ENCODE measurements at places on chromosomes 5 and 9.

DNA sequence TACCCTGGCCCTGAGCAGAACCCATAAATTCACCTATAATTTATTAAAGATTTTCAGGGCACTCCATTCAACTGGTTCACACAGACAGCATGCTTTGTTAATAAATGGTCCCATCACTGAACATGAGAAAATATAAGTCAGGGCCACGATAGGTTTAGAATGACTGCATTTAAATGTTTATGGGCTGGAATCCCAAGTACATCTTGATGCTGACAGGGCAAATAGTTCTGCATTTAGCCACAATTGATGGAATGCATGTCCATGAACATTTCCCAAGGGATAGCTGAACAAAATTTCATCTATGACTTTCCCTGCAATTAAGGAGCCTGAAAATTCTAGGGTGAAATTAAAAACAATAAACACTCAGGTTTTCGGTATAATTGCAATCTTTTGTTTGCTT, 124.5 kb downstream of the CAAP1 start:
- DNase-seq: no peak

- DNase-seq: no peak
Observed at GRCh38 chr5:175697846-175698245, 40.0 kb downstream of the HRH2 start.

- no peak for DNase-seq
Observed at GRCh38 chr5:84228266-84228665, 156.4 kb downstream of the EDIL3 start.

DNA sequence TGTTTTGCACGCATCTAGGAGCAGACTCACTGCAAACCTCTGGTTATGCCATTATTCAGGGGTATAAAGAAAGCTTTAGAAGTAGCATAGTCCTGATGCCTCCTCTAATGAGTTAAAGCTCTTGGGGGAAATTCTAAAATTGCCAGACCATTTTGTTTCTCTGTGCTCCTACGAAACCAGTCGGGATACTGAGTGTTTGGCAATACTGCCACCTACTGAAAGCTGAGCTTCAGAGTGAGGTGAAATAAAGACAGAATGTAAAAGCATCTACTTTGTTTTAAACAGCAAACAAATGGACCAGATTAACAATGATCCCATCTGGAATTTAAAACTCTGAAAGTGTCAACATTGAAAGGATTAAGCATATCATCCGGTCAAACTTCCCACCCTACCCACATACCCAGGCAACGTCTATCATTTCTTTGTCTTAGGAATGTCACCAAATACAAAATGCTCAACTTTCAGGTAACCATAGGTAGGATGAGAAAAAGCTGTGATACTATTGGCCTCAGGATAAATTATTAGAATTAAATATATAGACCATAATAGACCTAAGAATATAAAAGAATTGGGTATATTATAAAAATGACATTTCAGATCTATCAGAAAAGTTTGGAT, 77.8 kb upstream of the SHISAL2B start:
- DNase-seq: no peak

DNA sequence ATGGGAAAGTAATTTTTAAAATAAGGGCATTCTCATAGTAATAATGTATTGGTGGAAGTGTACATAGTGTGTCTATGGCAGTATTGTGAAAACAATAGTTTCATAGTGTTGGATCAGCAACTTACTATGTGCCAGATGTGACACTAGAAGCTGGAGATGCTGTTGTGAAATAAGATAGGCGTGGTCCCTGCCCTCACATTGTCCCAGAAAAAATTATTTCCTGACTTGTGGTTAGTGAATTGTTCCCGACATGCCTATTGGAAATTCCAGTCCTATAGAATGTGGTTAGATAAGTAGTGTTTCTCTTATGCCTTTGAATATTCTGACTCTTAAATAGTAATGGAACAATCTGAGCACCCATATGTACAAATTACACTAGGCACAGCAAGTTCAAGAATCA, 55.3 kb upstream of the MTAP start:
- DNase-seq: no peak

GRCh38 chr5:127351418-127351817, 60.8 kb downstream of the MEGF10 start:
- no peak for DNase-seq

GRCh38 chr5:132772291-132773070, 4.6 kb downstream of the SEPTIN8 start:
- DNase-seq: no peak

DNA sequence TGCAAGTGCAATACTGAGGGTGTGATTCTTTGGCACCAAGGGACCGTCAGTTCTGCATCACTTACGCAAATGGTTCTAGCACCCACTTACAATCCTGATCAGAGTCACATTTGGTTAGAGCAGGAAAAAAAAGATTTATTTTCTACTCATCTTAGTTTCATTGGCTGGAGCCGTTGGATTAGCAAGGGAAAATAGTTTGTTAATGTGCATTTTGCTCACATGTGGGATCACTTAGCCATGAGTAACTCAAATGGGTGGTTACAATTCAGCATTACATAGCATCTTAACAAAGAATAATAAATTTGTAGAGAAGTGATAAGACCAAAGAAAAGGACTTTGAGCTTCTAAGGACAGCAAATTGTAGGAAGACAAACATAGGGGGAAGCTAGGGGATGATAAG, 216.9 kb downstream of the AUH start:
- DNase-seq: no peak

DNA sequence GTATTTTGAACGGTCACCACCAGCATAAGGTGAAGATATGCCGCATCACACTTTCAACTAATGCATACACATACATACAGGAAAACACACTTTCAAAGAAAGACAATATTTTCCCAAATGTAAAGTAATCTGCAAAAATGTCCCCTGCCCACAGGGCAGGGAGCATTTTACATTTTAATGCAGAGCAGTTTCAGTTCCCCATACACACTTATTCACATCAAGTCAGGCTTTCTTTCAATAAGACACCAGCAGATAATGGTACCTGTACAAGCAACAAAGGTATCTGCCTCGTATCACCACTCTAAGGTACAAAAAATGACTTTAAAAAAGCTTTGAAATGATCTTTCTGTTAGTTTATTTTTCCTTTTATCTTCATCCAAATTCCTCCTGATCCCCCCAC, 247.1 kb upstream of the CCNG1 start:
- no peak for DNase-seq

DNA sequence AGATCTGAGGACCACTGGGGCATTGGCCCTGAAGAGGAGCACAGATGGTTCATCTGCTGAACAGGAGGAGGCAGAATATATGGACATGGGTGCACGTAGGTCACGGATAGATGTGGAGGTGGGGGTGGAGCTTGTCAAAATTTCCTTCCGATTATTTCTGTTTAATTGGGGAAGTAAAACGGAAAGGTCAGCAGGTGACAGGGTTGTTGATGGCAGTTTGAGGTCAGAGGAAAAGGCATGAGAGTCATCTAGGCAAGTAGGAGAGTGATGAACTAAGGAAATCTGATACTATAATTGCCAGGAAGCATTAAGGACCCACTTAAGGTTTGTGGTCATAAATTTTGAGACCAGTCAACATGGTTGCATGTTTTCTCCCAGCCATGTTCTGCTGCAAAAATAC, 8.4 kb upstream of the FAM81B start:
- DNase-seq: no peak

DNA sequence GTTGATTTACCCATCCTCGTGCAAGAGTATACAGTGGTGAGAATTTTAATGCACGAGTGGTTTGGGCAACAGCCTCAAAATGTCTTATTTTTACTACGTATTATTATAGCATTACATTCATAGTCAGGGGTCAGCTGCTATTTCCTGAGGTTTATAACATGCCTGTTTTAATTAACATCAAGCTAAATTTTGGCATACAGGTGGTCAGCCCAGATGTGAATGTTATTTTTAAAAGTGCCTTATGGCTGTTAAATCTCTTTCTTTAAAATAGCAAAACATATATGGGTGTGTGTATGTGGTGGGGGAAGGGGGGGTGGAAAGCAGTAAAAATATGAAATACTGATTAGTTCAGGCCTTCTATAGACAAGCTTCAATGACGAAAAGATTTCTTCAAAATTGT, 424.5 kb upstream of the CLINT1 start:
- DNase-seq: no peak

DNA sequence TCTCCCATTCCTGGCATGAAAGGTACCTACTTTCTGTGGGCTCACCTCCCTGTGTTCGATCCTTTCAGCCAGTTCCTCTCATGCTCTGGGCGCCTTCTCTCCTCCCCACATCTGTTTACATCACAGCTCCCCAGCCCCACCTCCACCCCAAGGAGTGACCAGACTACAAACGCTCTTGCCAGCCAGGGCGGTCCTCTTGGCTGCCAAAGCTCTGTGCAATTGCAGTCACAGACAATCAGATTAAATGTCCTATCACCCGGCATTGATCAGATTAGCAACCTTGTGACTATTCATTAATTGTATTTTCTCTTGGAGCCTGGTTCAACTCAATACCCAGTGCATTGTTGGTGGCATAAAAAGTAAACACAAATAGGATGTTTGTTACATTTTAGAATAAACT, 211.2 kb upstream of the TBCA start:
- DNase-seq: no peak

DNA sequence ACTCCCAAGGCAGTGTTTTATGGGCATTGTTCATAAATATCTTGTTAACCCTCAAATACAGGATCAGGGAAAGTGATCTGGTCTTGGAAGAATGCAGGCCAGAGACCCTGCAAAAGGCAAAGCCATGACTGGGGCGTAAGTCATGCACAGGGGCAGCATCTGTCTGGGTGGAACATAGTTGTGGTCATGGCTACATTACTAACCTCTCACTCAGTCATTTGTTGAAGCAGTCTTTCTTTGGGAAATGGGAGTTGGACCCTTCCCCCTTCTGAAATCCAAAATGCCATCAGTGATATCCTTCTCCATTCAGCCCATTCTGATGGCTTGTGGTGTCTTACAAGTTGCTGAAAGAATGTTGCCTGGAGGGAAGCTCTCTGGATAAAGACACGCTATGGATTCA, 68.1 kb downstream of the GDNF start:
- no peak for DNase-seq

GRCh38 chr5:108382784-108383330, 959 bp upstream of the FBXL17 start:
- no peak for DNase-seq

GRCh38 chr9:27441741-27442070, 82.4 kb upstream of the IFNK start:
- DNase-seq: no peak

- no peak for DNase-seq
Observed at GRCh38 chr9:94554439-94555331, at the start of gene PCAT7. Gene PCAT7, plus strand, starts transcription at chr9:94555083.

- DNase-seq: no peak
Observed at GRCh38 chr5:51829691-51830090, 446.4 kb downstream of the ISL1 start.

DNA sequence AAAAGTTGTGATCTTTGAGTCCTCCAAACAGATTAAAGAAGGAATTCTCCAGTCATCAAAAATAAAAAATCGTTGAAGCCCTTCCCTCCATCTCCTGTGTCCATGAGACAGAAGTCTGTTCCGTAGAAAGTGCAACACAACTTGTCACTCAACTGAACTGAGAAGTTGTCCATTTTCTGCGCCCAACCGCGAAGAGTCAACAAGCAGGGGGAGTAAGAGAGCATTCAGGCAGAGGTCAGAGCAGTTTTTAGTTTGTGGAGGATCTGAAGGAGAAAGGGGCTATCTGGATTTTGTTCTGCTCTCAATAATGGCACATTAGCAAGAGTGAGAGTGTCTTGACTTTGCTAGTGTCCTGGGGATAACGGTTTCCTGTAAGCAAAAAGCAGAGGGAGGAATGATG, 303.9 kb downstream of the ICE1 start:
- DNase-seq: no peak

GRCh38 chr5:67536866-67537265, 340.3 kb upstream of the CD180 start:
- no peak for DNase-seq

- no peak for DNase-seq
Observed at GRCh38 chr5:152811988-152812387, 406.9 kb upstream of the NMUR2 start.

DNA sequence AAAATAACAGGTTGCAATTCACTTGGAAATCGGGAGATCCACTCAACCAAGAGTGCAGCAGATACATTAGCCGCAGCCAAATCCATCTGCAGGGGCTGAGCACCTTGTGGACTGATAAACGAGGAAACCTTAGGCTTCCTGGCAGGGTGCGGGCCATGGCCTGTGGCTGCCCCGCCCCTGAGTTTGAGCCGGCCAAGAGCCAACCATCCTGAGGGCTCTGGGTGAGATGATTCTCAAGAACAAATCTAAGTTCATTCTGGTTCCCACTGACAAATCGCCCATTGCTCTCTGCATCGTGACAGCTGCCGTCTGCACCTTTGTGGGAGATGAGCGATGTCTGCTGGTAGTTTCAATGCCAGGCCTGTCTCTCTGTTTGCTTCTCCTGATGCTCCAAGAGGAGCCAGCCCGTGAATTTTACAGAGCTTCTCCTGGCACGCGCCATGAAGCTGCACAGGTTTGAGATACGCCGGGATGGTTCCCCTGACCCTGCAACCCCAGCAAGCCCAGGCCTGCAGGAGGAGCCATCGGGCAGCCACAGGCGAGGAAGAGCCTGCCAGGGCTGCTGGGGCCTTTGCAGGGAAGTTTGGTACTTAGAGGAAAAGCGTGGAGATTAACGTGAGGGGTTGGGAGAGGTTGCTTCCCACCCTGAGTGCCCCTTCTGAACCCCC, 154.0 kb downstream of the OLFM1 start:
- no peak for DNase-seq

- DNase-seq: no peak
Observed at GRCh38 chr5:178695556-178695955, 34.9 kb downstream of the ZNF354A start.

- no peak for DNase-seq
Observed at GRCh38 chr5:98933445-98934072, 4.8 kb upstream of the CHD1 start.

DNA sequence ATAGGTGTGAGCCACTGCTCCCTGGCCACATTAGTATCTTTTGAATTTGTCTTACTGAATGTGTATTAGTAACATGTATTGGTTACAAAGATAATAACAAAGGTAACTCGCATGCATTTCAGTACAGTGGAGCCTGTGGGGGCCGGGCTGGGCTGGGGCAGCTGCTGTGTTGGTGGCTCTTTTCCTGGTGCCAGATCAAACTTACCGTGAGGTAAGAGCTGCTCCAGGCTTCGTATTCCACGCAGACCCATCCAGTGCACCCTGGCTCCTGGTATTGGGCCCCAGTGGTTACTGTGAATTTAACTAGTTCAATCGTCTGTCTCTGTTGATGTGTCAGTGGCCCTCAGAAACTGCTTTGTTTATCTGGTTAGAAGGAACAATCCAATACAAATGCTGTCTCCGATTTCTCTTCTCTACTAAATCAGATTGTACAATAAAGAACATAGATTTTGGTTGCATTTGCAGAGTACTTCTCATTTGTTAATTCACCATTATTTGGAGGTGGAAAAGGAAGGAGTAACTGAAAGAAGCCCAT, 15.6 kb downstream of the PRRC2B start:
- no peak for DNase-seq

- DNase-seq: no peak
Observed at GRCh38 chr5:157484768-157485167, 24.8 kb downstream of the NIPAL4 start.

DNA sequence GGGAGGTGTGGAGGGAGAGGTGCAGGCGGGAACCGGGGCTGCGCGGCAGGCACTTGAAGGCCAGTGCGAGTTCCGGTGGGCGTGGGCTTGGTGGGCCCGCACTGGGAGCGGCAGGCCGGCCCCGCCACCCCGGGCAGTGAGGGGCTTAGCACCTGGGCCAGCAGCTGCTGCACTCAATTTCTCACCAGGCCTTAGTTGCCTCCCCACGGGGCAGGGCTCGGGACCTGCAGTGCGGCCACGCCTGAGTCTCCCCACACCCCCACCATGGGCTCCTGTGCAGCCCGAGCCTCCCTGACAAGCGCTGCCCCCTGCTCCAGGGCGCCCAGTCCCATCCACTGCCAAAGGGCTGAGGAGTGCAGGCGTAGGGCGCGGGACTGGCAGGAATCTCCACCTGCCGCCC, 284.5 kb downstream of the DEPDC1B start:
- DNase-seq: no peak
